ENCODE measurements at places on chromosomes 7 and 10.

DNA sequence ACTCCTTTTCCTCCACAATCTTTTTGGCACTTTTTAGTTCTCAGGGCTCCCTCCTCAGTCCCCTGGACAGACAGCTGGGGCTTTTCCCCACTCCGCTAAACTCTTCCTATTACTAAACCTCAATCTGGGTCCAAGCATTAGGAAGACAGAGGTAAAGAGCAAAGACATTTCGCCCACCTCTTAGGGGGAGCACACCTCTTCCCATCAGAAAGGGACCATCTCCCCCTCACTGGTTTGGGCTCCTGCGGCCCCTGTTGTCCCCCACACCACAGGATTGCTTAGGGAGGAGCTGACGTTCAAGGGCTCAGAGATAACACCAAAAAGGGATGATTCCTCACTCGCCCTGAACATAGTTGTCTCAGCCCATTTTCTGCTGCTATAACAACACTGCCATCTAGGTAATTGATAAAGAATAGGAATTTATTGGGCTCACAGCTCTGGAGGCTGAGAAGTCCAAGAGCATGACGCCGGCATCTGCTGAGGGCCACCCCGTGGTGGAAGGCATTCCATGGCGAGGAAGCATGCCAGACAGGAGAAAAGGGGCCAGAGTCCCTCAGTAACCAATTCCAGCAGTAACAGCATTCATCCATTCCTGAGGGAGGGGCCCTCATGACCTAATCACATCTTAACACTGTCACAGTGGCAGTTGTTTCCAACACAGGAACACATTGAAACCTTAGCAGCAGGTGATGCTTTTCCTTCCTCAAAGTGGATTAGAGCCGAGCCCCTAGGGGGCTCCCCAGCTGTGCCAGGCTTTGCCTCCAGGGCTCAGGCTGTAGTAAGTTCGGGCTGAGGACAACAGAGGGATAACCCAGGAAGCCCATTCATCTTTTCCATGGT is 209.6 kb downstream of the EBF3 start:
- DNase-seq: no peak

GRCh38 chr10:26574783-26575182 is 122.7 kb upstream of the PDSS1 start:
- DNase-seq: no peak

DNA sequence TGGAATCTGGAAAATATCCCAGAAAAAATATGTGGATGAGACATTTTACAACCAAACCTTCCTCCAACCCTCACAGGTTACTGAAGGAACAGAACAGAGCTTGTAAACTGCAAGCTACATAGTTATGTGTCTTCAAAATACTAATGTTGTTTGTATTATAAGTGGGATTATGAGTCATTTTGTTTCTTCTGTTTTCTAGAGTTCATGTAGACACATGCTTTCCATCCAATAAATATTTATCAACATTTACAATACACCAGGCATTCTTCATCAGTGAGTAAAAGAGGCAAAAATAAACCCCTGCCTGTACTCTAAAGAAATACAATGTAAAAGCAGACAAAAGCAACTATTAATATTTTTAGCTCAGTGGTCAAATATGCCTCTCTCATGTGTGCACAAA is 38.0 kb upstream of the TES start:
- no peak for DNase-seq

GRCh38 chr10:287814-288213 is 152.6 kb downstream of the ZMYND11 start:
- peak; percentile 5 for DNase-seq

DNA sequence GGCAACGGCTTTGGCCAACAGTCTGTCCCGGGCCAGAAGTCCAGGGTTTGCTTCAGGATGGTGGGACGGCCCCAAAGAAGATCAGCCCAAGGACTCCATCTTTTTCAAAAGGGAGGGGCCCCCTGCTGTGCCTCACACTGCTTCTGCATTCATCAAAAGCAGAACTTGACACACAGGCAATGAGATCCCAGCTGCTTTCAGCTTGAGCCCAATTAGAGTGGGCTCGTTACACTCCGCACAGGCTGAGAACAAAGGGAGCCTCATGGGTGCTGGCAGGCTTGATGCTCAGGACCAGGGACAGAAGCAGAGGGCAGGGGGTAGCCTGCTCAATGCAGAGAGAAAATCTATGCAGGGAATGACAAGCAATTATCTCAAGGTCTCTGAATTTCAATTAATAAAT is 45.5 kb downstream of the VOPP1 start:
- DNase-seq: no peak

GRCh38 chr7:105583061-105583460 is 1.8 kb upstream of the EFCAB10 start:
- DNase-seq: no peak

DNA sequence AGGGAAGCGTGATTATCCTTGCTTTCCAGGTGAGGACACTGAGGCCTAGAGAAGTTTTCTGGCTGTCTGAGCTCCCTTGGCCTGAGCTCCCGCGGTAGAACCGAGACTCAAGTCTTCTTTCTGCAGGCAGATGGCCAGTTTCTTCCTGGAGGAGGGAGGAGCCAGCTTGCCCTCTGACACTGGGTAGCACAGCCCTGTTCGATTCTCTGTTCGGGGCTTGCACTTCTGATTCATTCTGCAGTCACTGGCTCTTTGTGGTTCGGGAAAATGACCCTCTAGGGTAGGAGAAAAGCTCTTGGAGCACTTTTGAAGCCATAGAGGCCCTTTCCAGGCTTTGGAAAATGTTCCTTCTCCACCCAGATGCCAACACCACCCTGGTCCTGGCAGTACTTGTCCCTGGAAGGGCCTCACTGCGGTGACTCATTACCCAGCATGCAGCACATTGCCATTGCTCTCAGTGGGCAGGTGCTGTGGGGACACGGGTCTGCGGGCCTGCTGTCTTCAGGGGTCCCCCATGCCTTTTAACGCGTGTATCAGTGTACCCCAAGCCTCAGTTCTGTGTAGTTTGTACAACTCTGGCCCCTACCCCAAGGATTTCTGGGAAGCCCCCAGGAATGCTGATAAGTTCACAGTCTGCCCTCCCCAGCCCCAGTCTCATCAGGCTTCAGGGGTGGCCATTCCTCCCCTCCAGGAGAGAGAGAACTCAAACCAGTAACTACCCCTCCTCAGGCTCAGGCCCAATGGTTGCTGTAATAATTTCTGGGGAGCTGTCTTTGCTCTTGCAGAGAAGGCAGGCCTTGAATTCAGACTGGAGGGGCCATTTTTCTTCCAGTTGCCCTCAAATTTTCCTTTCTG is 11.9 kb downstream of the CHST3 start:
- DNase-seq: no peak

DNA sequence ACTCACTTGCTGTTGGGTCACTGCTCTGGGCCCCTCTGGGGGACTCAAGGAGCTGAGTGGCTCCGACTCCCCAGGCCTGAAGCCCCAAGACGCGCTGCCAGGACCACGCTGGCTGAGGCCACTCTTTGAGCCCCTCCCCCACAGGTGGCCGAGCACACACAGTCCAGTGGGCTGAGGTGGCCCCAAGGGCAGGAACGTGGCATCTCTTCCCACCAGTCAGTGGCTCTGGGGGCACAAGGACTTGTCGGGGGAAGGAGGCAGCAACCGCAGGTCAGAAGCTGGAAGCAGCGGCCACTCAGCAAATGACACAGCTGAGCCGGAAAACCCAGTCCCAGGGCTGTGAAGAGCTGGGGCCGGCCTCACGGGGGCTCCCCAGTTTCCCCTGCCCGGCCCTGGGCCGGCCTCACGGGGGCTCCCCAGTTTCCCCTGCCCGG is 24.1 kb downstream of the GRIFIN start:
- no peak for DNase-seq

- no peak for DNase-seq
Measured at GRCh38 chr10:24215196-24215595, 6.3 kb downstream of the KIAA1217 start.

DNA sequence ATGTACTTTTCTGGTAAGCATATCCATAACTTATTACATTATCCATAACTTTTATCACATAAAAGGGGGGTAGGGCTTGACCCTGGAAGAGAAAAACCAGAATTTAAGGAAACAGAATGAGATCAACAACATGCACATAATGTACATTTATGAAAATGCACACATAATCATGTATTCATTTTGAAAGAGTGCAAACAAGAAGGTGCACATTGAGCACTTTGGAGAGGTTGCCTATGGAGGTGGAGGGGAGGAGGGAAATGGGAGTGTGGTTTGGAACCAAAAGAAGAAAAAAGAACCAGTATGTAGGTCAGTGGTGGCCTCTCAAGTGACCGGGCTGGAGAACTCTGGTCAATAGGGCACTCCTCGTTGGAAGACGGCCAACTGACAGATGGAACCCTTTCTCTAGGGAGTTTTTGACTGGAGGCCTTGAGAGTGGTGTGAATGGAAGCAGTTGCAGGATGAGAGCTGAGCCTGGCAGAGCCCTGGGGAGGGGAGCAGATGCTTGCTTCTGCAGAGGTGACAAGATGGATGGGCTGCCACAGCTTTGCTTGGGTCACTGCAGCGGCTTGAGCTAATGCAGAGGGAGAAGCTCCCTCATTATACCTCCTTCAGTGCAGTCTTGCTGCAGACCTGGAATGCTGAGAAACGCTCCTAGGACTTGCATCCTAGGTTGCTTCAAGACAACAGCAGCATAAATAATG is 192.7 kb downstream of the SEC23IP start:
- no peak for DNase-seq

GRCh38 chr10:26987851-26988250 is 112.4 kb downstream of the ANKRD26 start:
- no peak for DNase-seq

DNA sequence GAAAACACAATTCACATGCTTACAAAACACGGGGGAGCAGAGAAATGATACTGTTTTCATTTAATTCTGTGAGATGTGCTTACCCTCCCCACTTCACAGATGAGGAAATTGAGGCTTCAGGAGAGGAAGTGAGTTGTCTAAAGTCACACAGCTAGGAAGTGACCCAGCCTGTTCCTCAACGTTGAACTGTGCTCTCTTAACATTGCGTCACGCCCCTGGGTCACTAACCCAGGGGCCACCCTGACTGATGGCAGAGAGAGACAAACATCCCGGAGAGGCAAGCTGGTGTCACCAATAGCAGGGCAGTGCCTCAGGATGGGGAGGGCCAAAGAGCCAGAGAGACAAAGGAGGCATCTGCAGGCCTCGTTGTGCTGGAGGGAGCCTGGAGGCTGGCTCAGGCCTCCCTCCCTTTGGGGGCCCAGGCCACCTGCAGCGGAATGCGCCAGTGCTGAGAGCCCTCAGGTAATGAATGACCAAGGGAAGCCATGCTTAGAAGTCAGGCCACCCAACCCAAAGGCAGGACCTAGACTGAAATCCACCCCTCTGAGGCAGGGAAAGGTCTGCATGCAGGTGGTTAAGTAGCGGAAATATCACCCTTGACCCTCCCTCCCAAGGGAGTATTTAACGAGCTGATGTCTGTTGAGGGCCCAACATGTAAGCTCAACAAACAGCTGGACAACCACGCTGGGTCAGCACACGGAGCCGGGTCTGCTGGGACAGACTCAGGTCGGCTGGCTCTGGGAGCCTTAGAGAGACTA is 81.3 kb downstream of the C10orf105 start:
- DNase-seq: no peak

GRCh38 chr7:105896407-105896911 is 20.1 kb upstream of the ATXN7L1 start:
- DNase-seq: no peak

DNA sequence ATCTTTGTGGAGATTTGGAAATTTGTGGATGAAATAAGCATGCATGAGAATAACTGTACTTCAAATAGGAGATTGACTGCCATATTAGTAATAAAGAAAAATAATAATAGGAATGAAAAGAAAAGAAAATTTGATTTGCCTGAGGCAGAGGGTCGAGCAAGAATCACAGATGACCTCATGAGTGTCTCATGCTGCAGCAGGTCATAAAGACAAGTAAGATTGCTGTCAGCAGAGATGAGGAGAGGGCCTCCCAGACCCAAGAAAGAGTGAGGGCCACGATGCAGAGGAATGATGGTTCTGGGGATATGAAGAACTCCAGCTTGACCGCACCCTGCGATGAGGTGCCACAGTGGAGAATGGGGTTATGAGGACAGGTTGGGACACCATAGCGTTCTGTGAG is 39.2 kb downstream of the TOMM7 start:
- DNase-seq: no peak

GRCh38 chr10:113644185-113645120 is 19.4 kb downstream of the NRAP start:
- peak; percentile 37 for DNase-seq

- no peak for DNase-seq
Measured at GRCh38 chr7:98869027-98869596, 702 bp downstream of the TMEM130 start.

- DNase-seq: no peak
Measured at GRCh38 chr10:73635781-73636180, 5.5 kb downstream of the MYOZ1 start.

DNA sequence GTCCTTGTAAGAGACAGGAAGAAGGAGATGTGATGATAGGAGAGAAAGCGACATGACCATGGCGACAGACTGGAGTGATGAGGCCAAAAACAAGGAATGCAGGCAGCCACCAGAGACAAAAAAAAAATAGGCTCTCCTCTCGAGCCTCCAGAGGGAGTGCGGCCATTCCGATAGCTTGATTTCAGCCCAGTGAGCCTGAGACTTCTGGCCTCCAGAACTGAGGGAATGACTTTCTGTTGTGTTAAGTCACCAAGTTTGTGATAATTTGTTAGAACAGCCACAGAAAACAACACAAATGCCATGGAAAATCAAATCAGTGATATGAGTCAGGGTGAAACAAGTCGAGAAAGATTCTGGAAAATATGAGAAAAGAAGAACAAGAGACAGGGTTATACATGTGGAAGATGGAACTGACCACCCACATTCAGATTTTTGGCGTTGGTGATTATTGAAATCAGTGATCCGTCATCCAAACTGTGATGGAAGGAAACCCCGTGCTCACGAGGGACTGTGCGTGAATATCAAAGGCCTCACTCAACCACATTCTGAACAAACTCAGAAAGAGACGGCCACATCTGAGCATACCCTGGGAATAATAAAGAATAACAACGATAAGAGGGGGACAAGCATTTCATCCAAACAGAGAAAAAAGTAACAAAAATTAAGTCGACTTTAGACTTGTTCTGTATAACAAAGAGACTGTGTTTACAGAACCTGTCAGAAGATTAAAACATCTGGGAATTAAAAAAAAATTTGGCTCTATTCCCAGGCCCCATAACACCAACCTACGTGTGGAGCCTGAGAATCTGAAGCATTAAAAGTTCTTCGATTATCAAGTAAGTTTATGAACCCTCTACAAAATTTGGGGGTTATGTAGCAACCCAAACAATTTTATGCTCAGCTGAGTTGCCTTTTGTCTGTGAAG is 72.1 kb downstream of the EEPD1 start:
- DNase-seq: peak; percentile 25

DNA sequence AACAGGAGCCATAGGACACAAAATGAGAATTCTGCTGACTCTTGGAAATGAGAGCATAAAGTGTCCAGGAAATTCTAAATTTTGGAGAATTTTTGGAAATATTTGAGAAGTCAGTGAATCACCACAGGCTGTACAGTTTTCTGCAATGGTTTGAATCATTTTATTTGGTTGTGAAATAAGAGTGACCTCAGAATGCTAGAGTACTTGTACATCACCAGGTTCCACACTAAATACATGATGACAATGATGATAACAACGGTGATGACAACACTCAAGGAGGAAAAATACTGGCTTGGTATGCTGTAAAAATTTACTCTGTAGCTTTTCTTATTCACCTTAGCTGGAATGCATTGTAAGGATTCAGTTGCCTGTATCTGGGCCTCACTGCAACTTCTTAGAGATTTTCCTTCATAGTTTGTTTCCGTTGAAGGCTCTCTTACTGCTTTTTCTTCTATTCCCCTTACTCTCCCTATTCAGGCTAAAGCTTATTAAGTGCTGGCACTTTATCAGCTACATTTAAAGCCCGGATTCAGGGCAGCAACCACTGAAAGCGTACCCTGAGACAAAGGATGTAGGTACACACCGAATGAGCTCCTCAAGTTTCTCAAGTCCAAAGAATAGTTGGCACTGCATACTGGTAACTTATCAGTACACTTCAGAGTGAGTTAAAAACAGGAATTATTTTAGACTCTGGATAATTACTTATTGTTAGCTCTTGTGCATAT is 30.2 kb upstream of the NME8 start:
- no peak for DNase-seq
